BJ (cell line): ENCODE measurements at places on chromosomes 2 and 18. TPM values are rescaled to one million over a fixed set of nuclear protein-coding genes. Genes with fewer than 3 reads are reported as not detected.

Gene DPYSL5
- polyA plus RNA-seq = not detected in 2 replicates

Gene MTHFD2
- 282 and 380 TPM in 2 replicates for polyA plus RNA-seq

Gene KCNG2
- polyA plus RNA-seq = not detected in 2 replicates

Gene RDH14
- polyA plus RNA-seq = 13.1 and 21.9 TPM in 2 replicates

Gene SERPINE2
- polyA plus RNA-seq = 387 and 750 TPM in 2 replicates
